ENCODE measurements at places on chromosomes 7 and 10.

- H3K4me3 ChIP-seq, result no peak overlapping the region
- no peaks in the 10 kb centered on the region for H3K36me3 ChIP-seq
- H3K27me3 ChIP-seq, result no peaks in the 10 kb centered on the region
- no peak overlapping the region for H3K27ac ChIP-seq
Measured at GRCh38 chr7:18268571-18268970, 227.0 kb upstream of the HDAC9 start.

DNA sequence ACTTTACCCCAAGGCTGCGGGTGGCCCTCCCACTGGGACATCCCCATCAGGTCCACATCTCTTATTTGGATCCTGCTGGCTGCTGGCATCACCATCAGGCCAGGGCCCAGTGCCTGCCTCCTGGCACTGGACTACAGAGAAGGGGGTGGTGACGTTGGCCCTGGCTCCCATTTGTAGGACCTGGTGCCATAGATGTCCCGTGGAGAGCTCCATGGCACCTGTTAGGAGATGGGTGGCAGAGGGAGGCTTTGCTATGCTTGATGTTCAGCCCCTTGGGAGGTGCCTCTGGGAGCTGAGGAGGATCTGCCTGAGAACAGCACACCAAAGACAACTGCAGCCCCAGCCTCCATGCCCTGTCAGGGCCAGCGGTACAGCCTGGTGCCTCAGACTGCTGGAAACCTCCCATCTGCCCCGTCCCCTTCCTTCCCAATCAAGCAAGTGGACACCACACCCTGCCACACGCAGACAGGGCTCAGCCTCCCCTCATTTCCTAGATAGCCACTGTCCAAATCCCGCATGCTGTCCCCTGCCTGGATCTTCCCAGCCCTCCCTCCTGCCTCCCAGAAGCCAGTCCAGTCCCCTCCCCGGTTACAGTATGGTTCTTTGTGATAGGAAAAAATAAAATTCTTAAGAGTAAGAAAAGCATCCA lies 230.0 kb upstream of the GRB10 start:
- no peaks in the 10 kb centered on the region for H3K27me3 ChIP-seq
- H3K27ac ChIP-seq, result no peak overlapping the region
- no peaks in the 10 kb centered on the region for H3K4me1 ChIP-seq
- no peak overlapping the region for H3K4me3 ChIP-seq
- no peak for DNase-seq

DNA sequence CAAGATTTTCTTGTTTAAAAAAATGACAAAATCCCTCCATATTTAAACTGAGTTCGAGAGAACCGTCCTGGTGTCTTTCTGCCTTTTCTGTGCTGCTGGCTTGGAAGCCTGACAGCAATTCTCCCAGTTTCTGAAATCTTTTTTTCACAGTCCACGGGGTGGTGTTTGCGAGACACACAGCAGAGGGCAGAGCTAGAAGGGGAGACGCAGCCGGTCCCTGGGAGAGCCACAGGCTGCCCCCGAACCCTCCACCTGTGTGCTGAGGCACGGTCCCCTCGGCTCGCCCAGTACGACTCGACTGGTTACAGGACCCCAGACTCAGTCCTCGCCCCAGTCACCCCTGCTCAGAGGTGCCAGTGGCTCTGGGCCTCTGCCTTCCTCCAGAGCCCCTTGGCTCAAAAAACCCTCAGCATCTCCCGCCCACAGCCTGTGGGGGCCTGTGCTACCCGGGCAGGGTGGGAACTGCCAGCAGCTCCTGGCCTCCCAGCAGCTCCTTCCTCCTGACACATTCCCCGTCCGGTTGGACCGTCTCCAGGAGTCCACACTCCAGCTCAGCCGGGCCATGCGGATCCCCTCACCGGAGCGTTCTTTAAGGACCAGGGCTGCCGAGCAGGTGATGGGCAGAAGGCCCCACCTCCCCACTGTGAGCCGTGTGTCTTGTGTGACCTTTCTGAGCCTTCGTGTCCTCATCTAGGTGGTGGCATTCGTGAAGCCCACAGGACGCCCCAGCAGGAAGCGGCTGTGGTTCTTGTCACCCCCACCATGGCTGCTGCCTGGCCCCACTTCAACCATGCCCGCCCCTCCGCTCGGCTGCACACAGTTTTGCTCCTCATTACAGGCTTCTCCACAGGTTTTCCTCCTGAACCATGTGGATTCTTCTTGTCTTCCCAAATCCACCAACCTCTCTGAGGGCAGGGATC lies 52.3 kb upstream of the EN2 start:
- H3K4me3 ChIP-seq, result no peak overlapping the region
- DNase-seq, result no peak
- peaks cover 72% of the 10 kb centered on the region for H3K27me3 ChIP-seq
- no peaks in the 10 kb centered on the region for H3K36me3 ChIP-seq
- no peak overlapping the region for H3K27ac ChIP-seq

DNA sequence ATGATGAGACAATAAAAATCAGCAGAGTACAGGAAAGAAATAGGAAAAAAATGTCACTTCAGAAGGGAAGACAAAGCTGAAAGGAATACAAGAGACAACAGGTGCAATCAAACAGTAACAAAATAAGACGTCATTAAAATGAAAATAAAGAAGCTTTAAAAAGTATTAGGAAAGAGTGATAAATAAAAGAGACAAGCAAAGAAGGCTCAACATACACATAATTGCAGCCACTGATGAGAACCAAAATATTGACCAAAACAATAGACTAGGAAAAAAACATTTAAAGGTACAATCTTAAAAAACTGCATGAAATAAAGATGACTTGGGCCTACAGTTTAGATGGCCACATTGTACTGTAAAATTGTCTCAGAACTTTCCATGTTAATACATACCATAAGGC lies 160.5 kb upstream of the MINDY3 start:
- DNase-seq, result no peak
- no peak overlapping the region for H3K27ac ChIP-seq
- H3K36me3 ChIP-seq, result no peaks in the 10 kb centered on the region
- H3K4me3 ChIP-seq, result no peak overlapping the region
- no peaks in the 10 kb centered on the region for H3K27me3 ChIP-seq
- no peaks in the 10 kb centered on the region for H3K4me1 ChIP-seq

GRCh38 chr10:42988069-42988468 lies 88.8 kb upstream of the RET start:
- no peak overlapping the region for H3K4me3 ChIP-seq
- no peaks in the 10 kb centered on the region for H3K27me3 ChIP-seq
- no peaks in the 10 kb centered on the region for H3K36me3 ChIP-seq
- DNase-seq, result no peak
- H3K27ac ChIP-seq, result no peak overlapping the region
- H3K4me1 ChIP-seq, result no peaks in the 10 kb centered on the region

- H3K4me1 ChIP-seq, result no peaks in the 10 kb centered on the region
- H3K36me3 ChIP-seq, result no peaks in the 10 kb centered on the region
- DNase-seq, result no peak
Measured at GRCh38 chr7:151930026-151930653, 26.1 kb upstream of the GALNTL5 start.

GRCh38 chr7:149307775-149308501 lies 45.9 kb downstream of the ZNF783 start:
- H3K4me1 ChIP-seq, result no peaks in the 10 kb centered on the region
- no peaks in the 10 kb centered on the region for H3K27me3 ChIP-seq
- DNase-seq, result no peak
- no peak overlapping the region for H3K27ac ChIP-seq
- no peaks in the 10 kb centered on the region for H3K36me3 ChIP-seq

DNA sequence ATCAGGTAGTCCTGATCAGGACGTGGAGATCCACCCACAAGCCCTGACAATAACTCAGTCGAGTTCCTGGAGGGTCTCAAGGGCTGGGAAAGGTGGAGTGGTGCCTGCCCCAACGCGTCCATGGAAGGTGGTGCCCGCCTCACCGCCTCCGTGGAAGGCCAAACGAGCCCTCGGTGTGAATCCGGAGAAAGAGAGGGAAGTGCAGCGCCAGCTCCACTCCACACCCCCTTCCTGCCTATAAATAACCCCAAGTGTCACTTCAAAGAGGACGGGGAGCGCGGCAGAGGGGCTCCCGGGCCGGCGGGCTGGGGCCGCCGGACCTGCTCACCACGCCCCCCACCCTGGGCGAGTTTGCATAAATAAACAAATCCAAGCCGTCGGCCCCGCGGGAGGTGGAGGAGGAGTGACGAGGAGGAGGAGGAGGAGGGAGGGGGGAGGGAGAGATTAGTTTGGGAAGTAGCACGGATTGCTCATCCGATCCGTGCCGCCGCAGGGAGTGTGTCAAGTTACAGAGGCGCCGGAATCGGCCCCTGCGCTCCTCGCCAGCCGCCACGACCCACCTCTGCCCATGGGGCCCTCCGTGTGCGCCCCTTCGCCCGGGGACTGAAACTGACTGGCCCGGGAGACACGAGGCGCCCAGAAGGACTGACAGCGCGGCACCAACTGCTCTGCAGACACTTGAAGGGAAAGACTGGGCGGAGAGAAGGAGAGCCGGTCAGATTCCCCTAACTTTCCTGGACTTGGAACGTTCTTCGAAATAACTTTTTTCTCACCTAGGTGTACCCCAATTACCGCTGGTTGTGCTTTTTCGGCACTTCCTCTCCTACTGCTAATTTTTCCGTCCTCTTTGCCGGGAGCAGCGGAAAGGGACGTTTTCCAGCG lies at the start of gene COL13A1:
Gene COL13A1, plus strand, starts transcription at position 473 of the 882 bp plus-strand sequence. CDS start 518 bp downstream, outside the sequence.
- no peaks in the 10 kb centered on the region for H3K36me3 ChIP-seq
- peaks cover 12% of the 10 kb centered on the region for H3K4me1 ChIP-seq
- DNase-seq, result no peak
- no peak within 1 kb of the TSS for H3K27ac ChIP-seq
- peaks cover 4% of the 10 kb centered on the region for H3K27me3 ChIP-seq

DNA sequence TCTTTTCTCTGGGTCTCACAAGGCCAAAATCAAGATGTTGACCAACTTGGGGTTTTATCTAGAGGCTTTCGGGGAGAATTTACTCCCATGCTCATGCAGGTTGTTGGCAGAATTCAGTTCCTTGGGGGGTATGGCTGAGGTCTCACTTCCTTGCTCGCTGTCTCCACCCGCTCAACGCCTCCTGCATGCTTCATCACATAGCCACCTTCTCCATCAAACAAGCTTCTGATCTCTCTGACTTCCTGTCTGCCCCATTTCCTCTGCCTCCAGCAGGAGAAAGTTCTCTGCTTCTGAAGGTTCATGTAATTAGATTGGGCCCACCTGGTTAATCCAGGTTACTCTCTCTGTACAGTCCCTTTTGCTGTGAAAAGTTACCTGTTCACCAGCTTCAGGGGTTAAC lies 179.1 kb upstream of the FZD1 start:
- no peaks in the 10 kb centered on the region for H3K27me3 ChIP-seq
- no peak overlapping the region for H3K4me3 ChIP-seq
- H3K27ac ChIP-seq, result no peak overlapping the region
- H3K36me3 ChIP-seq, result no peaks in the 10 kb centered on the region

DNA sequence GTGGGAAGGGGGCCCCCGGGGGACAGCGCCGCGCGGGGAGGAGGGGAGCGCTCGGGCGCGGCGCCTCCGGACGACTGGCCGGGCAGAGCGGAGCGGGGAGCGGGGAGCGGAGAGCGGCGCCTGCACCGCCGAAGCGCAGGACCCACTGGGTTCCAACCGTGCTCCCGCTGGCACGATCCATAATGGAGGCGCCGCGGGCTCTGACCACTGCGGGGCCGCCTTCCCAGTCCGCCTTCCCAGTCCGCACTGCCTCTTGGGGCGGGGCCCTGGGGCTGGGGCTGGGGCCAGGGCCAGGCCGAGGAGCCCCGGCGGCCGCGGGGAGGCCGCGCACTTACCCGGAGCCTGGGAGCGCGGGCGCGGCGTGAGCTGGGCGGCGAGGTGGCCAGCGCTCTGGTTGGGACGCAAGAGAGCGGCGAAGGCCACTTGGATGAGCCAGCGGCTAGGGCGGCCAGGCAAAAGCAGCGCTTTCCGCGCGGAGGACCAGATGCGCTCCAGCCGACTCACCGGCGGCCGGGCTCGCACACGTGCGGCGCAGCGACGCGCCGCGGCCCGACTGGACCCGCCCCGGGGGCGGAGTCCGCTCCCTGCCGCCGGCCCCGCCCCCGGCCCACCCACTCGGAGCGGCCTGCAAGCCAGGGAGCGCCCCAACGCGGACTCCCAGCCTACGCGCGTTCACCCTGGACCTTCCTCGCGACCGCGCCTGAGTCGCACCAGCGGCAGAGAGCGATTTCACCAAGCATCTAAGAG lies at the start of gene PUS7:
Gene PUS7, minus strand, starts transcription at position 555 of the 747 bp plus-strand sequence. CDS start 13,759 bp downstream, outside the sequence.
- peak within 1 kb of the TSS; percentile 96 for H3K4me3 ChIP-seq
- no peaks in the 10 kb centered on the region for H3K4me1 ChIP-seq
- no peaks in the 10 kb centered on the region for H3K27me3 ChIP-seq
- DNase-seq, result peak; percentile 84
- H3K36me3 ChIP-seq, result no peaks in the 10 kb centered on the region

GRCh38 chr10:580778-581177 lies 108.7 kb downstream of the DIP2C start:
- no peaks in the 10 kb centered on the region for H3K36me3 ChIP-seq
- H3K27ac ChIP-seq, result no peak overlapping the region
- H3K4me3 ChIP-seq, result no peak overlapping the region
- no peak for DNase-seq

GRCh38 chr10:124911124-124912067 lies 30.5 kb upstream of the ZRANB1 start:
- no peaks in the 10 kb centered on the region for H3K4me1 ChIP-seq
- no peak overlapping the region for H3K4me3 ChIP-seq
- no peaks in the 10 kb centered on the region for H3K36me3 ChIP-seq
- no peaks in the 10 kb centered on the region for H3K27me3 ChIP-seq

GRCh38 chr7:138460649-138461607 lies 869 bp downstream of the TRIM24 start:
- no peaks in the 10 kb centered on the region for H3K36me3 ChIP-seq
- H3K4me3 ChIP-seq, result peak overlapping the region; percentile 91
- no peaks in the 10 kb centered on the region for H3K4me1 ChIP-seq
- H3K27ac ChIP-seq, result peak overlapping the region; percentile 95

DNA sequence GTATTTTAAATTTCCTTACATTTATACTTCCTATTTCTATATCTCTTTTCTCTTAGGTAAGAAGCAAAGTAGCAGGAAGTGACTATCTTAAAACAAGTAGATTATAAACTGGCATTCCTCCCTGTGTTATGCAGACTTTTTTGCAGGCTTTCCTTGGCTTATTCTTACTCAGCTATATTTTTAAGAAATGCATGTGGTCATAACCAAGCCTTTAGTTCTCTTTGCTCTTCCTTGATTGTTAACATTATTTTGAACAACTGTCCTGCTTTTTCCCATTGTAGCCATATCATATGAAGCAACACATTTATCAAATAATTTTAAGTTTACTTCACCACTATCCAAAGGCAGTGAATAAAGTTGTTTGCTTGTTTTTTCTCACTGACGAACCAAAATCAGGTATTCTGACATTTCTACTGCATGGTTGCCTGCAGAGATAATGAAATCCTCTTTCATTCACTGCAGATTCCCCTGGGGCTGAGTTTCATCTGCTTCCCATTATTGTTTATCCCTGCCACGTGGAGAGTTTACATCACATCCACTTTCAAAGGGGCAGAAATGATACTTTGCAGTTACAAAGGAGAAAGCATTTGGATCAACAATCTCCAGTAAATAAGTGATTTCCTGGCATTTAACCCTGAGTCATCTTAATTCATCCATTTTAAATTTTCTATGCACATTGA lies 389.9 kb upstream of the SEMA3C start:
- H3K4me1 ChIP-seq, result no peaks in the 10 kb centered on the region
- H3K36me3 ChIP-seq, result no peaks in the 10 kb centered on the region
- no peaks in the 10 kb centered on the region for H3K27me3 ChIP-seq
- no peak overlapping the region for H3K27ac ChIP-seq
